ENCODE measurements at places on chromosomes 4 and X.

DNA sequence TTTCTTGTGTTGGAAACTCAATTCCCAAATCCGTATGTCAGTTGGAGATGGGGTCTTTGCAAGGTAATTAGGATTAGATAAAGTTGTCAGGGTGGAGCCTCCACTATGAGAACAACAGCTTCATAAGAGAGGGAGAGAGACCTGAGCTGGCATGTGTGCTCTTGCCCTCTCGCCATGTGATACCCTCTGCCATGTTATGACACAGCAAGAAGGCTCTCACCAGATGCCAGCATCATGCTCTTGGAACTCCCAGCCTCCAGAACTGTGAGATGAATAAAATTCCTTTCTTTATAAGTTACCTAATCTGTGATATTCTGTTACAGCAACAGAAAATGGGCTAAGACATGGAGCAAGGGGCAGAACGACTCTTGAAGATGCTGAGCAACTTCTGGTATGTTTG is 201.9 kb upstream of the BOD1L1 start:
- DNase-seq: no peak

DNA sequence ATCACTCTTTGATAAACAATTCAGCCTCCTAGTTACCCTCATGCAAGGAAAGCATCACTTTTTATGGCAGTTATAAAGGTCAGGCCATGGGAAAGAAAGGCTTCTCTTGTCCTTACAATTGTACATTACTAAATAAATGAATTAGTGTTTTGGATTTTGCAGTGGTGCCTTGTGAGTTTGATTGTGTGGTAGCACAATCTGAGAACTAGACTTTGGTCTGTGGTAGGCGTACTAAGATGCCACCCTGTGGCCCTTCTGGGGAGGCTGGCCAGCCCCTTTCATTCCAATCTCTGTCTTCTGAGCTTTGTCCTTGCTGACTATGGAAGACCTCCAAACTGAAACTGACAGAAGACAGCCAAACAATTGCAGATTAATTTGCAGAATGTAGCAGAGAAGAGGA is 14.6 kb upstream of the HNRNPD start:
- no peak for DNase-seq

- no peak for DNase-seq
Observed at GRCh38 chr4:168787334-168787733, 222.7 kb downstream of the CBR4 start.

- no peak for DNase-seq
Observed at GRCh38 chr4:93779228-93779627, 49.3 kb upstream of the ATOH1 start.

DNA sequence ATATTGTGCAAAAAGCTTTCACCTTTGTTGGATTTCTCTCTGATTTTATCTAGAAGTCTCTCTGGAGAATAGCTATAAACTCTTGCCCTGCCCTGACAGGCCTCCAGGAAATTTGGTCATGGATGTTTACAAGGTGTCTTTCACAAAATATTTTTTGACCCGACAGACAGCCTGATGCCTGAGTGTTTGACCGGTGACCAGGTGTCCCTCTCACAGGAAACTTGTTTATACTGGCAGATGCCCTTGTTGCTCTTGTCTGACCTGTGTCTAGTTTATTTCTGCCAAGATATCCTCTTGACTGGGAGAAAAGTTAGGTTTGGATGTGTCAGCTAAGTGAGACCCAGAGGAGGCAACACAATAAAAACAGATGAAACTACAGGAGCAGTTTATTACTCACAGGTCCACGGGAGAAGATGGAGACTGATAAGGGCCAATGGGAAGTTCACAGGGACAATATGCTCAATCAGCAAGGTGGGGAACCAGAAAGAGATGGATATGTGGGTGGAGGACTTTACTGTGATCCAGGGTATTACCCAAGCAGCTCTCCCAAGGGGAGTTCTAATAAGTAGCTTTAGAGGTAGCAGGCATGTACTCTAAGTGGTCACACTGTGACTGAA is 243.3 kb downstream of the ARAP2 start:
- no peak for DNase-seq

DNA sequence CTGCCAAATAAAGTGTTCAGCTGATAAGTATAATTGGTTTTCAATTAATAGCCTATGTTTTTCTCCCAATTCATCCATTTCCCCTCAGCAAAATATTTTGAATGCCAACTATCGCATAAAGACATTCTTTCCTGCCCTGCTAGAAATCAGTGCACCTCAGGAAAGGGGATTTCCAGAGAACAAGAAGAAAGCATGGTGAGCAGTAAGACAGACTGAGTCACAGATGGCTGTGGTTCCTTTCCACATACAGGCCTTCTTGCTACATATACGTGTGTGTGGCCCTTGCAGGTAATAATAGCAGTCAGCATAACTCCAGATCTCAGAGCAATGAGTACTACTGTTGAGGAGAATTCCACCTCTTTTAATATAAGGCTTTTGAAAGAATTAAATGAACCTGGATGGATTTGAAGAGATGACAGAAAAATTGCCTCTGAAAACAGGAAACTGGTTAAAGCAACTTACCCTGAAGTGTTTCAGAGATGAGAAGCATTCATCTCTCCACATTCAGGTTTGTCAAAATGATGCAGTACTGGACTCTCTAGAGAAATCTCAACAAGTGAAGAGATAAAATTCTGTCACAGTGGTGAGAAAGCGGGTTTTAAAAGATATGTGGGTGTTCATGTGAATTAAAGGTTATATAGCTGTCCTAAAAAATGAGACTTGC is 13.6 kb downstream of the GASK1B start:
- no peak for DNase-seq

DNA sequence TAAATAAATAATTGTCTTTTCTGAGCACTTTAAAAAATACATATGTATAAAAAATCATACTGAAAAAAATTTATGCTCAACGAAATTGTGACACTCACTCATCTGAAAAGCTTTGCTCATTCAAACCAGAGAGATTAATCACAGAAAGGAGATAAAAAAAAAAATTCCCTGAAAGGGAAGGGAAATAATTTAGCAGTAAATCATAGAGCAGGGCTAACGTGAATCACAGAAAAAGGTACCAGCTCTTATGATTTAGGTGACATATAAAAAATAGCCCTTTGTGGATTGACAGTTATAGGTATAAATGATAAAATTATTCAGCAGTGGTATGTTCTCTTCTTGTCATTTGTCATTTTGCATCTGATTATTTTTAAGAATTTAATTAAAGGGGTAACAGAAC is 552.7 kb upstream of the TENM3 start:
- DNase-seq: no peak

GRCh38 chr4:4805887-4806286 is 53.6 kb upstream of the MSX1 start:
- no peak for DNase-seq

GRCh38 chr4:110654254-110654635 is 31.4 kb upstream of the PITX2 start:
- DNase-seq: no peak

- peak; percentile 68 for DNase-seq
Observed at GRCh38 chr4:55359397-55359916, 13.4 kb downstream of the SRD5A3 start.

GRCh38 chr4:24770032-24770584 is 25.3 kb upstream of the SOD3 start:
- no peak for DNase-seq

Data from ascending aorta (tissue), 2 donors.